ENCODE measurements at places on chromosomes 3 and 15.

GRCh38 chr15:54803134-54803808, 393.5 kb downstream of the RSL24D1 start:
- DNase-seq = no peak

DNA sequence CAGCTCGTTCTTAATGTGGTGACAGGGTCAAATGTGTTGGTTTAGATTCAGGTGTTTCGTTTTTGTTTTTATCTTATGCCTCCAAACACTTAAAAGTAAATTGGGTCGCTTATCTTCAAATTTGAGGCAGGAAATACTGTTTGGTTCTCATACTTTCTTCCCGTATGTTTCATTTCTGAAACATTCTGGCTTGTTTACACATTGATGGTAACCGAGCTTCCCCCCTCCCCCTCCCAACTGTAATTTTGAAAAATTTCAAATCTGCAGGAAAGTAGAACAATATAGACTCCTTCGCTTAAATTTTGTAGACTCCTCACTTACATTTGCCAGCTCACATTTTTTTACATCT, 64.9 kb downstream of the CMTM8 start:
- no peak for DNase-seq

GRCh38 chr3:115635406-115635805, 12.1 kb downstream of the GAP43 start:
- no peak for DNase-seq

DNA sequence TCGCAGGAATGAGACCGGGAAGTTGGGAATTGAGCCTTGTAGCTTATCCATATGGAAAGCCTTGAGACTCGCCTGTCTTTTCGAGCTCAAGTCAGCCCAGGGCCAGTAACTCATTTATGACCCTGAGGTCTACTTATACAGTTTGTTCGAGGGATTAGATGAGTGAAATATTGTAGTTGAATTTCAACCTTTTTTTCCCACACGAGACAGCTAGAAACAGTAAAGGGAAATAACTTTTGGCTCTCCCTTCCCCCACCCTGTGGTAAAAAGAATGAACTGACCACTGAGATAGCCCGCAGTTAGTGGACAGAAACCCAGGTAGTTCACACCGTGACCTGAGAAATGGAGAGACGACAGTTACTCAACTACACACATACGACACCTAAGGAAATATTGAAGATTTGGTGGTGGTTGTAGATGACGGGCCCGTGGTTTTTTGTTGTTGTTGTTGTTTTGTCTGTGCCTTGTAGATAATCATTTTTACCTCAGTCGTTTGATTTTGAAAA, 841 bp downstream of the EIF3J start:
- DNase-seq = peak; percentile 55

DNA sequence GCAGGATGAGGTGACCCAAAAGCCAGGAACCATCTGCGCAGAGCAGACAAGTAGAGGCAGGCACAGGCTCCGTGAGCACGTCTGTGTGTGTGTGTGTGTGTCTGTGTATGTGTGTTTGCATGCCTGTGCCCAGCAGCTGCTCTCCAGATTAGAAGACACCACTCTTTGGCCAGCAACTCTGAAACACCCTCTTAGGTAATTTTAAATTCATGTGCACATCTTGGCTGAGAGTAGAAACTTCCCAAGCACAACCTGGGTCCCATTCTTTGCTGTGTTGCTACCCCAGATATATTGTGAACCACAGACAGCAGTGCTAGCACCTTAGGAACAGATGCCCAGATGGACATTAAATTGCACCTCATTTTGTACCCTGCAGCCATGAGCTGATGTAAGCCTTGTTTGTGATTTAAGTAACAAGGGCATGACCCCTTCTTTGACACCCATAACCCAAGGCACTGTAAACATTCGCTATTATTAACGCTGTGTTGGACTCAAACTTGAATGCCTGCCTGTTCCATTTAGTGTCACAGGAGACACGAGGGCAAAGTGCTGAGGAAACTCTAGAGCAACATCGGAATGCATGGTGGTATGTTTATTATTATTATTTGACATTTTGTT, at the start of gene FILIP1L:
Gene FILIP1L (minus strand): TSS at position 89 of the 618 bp plus-strand sequence.
- no peak for DNase-seq

DNA sequence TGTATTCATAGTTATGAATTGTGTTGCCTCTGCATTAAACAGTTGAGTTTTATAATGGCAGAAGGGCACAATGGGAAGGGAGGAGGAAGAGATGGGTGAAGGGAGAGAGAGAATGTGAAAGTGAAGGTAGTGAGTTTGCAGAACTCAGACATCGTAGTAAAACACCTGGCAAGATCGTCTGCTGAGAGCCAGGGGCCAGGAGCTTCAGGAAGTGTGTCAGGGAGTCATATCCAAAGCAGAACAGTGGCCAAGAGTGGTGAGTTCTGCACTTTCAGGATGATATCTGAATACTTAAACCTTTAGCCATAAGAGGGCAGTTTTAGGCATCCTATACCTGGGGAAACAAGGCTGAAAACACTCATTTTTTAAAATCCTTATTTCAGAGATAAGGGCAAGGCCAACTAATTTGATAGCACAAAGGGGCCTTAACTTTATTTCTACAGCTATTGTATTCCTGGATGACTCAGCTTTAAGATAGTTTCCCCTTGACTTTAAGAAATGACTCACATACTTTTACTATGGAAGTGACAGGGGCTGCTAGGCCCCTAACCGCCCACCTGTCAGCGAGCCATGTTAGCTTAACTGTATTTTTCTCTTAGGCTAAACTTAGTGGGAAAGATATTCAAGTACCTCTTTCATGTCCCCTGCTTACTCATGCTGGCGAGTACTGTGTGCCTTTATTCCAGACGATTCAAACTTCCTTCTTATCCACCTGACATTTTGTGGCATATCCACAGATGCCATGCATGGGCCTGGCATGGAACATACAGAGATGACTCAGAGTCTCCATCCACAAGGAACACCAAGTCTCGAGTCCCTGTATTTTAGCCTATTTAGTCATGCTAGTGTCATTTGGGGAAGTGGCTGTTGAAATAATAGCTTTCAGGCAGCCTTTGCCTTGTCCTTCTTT, 53.9 kb downstream of the RLBP1 start:
- DNase-seq = peak; percentile 70

DNA sequence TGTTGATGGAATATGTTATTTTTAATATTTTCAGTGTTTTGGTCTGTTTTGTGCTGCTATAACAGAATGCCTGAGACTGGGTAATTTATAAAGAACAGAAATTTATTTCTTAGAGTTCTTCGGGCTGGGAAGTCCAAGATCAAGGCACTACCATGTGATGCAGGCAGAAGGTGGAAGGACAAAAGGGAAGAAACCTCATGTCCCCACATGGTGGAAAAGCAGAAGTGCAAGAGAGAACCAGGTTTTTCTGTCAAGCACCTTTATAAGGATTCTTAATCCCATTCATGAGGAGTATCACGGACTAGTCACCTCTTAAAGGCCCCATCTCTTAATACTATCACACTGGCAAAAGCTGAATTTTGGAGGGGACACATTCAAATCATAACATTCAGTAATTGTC, 57.9 kb upstream of the EPHB3 start:
- no peak for DNase-seq

DNA sequence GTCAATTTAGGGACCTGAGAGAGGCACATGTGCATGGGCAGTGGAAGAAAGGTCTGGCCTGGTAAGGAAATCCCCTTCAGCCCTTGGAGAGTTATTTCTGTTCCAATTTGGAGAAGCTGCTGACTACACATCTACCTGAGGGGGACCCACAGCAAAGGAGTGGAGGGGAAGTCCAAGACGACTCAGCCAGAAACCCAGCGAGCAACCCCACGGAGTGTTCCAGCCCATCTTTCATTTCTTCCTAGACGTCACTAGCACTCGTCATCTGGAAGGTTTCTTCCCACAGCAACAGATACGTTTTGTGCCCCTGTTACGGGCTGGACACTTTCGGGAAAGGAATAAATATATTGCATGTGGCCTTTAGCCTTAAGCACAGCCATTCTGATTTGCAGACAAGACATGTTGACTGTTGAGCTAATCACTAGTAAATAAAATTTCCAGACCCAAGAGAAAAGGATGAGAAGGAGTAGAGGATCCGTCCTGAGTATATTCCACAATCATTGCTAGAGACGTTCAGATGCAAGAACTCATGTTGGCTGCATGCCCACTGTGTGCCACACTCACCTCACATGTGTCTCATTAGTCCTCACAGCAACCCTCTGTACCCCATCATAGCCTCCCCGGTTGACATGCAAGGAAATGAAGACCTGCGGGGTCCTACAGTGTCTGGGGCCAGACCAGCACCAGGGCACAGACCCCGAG, 7.8 kb upstream of the FAM174B start:
- DNase-seq = no peak

- no peak for DNase-seq
These were observed 1.6 kb upstream of the UBA3 start for GRCh38 chr3:69081583-69082262.

GRCh38 chr15:81002009-81002330, 1.2 kb downstream of the TLNRD1 start:
- DNase-seq = no peak

- peak; percentile 95 for DNase-seq
These were observed 72.5 kb downstream of the SNTN start for GRCh38 chr3:63724987-63725386.

DNA sequence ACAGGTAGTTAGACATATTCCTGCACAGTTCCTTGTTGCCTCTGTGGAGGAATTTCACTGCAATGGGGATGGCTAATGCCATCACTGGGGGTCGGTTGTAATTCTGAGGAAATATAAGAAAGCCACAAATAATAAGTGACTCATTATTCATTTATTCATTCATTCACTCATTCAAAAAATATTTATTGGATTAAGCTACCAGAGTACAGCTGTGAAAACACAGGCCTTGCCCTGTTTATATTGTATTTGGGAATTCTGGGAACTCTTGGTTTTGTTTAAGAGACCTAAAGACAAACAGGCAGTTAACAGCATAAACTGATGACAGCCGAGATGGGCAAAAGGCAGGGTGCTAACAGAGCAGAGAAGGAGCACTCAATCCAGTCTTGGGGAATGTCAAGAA, 23.6 kb downstream of the PTX3 start:
- peak; percentile 89 for DNase-seq

DNA sequence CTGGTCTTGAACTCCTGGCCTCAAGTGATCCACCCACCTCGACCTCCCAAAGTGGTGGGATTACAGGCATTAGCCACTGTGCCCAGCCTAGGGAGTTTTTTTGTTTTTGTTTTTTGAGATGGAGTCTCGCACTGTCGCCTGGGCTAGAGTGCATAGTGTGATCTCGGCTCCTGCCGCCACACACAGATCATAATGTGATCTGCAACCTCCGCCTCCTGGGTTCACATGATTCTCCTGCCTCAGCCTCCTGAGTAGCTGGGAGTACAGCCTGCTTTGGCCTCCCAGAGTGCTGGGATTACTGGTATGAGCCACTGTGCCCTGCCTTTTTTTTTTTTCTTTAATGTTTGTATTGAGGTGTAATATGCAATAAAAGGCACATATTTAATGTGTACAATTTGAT, 78.2 kb downstream of the SMAD3 start:
- no peak for DNase-seq

- no peak for DNase-seq
These were observed 152.4 kb upstream of the FRMD4B start for GRCh38 chr3:69538281-69538680.

- DNase-seq = no peak
These were observed 949.0 kb upstream of the SEMA6D start for GRCh38 chr15:46768287-46768686.

DNA sequence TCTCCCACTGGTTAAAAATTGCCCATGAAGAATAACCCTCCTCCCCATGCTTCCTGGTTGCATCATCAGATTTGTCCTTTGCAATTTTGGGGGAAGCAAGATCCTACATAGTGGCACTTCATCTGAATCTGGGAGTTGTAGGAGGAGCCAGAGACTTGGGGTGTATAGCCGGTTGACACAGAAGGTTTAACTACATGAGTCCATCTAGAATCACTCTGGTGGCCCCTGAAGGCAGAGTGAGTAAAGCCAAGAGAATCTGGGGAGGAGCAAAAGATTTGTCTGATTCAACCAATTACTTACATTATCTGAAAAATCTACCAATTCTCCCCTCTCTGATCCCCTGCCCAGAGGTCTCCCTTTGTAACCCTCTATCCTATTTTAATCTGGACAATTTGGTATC, 50.1 kb downstream of the SYN2 start:
- DNase-seq = no peak

DNA sequence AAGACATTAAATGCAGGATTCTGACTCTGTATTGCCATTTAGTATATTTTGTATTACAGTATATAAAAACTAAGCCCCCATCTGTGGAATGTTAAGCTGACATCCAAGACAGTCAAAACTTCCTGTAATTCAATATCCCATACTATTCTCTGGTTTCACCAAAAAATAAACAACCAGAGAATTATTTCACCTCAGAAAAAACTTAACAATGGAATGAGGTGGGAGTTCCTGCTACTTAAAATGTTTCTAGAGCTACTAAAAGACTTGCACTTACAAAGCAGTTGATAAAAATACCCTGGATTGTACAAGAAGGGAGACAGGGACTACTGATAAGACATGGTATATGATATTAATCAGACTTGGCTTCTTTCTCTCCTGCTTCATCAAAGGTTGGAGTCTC, 8.3 kb downstream of the ARL13B start:
- peak; percentile 4 for DNase-seq

Data from EL (cell line).